ENCODE measurements at places on chromosomes 4 and X.

- DNase-seq, result no peak
Observed at GRCh38 chr4:36274158-36274557, 7.3 kb upstream of the DTHD1 start.

DNA sequence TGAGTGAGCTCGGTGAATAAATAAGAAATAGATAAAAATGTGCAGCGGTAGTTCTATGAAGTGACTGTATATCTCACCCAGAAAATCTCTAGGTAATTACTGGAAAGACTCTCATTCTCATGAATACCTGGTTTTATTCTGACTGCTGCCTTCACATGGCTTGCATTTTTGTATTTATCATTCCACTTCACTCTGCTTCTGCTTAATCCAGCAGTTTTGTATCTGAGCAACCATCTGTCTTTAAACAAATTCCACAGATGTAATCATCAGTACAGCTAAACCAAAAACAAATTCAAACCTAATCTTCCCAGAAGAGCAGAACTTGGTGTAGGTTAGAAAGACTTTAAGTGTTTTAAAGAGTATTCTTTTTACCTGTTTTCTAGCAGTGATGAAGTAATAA lies 11.2 kb upstream of the ALB start:
- DNase-seq, result no peak

DNA sequence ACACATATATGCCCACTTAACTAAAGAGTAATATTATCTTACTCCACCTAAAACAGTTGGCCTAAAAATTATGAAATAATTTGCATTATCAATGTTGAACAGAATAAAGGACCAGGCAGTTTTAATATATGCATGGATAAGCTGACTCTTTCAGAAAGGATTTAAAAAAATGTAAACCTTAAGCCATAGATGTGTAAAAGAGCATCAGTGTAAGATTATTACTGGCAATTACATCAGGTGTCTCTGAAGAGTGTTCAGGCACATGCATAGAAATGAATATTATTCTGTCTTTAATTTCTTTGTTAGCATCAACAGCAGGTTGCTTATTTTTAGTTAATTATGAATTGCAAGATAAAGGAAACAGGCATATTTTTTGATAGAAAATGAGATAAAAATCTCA lies 1353.8 kb downstream of the C4orf33 start:
- no peak for DNase-seq

- no peak for DNase-seq
Observed at GRCh38 chr4:17309567-17310268, 202.2 kb downstream of the QDPR start.
